ENCODE measurements at places on chromosomes 1 and 21.

DNA sequence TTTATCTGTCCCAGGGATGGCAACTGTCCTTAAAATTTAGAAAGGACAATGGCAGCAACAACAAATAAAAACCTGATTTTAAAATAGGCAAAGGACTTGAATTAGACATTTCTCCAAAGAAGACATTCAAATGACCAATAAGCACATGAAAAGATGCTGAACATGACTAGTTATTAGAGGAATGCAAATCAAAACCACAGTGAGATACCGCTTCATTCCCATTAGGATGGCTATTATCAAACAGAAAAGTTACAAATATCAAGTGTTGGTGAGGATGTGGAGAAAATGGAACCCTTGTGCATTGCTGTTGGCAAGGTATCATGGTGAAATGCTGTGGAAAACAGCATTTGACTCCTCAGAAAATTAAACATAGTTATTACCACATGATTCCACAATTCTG, 120.7 kb downstream of the CRB1 start:
- DNase-seq = no peak

DNA sequence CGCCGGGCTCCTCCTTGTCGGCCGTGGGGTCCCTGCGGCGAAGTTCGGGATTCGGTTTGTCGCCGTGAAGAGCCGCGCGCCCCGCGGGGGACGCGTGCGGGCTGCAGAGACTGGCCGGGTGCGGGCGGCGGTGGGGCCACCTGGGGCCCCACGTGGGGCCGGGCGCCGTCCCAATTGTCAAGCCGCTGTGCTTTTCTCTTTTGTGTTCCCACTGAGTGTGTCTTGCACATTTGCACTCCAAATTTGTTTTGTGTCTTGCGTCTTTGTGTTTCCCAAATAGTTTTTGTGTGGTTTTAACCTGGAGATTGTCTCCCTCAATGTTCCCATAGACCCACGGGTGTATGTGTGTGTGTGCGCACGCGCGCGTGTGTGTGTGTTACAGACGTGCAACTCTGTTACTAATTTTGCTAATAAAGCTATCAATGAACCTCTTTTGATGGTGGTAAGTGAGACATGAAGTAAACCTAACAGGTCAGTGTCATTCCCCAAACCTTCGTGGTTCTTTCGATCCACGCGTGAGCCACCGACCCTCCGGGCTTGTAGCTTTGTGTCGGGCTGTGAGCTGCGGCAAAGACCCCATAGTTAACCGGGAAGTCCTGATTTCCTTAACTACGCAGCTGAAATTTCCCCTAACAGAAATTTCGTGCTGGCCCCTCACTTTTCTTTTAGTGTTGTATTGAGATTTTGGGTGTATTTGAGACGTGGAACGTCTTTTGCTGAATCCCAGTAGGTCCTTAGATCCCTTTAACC, 708 bp downstream of the PRDM2 start:
- DNase-seq = peak; percentile 41

DNA sequence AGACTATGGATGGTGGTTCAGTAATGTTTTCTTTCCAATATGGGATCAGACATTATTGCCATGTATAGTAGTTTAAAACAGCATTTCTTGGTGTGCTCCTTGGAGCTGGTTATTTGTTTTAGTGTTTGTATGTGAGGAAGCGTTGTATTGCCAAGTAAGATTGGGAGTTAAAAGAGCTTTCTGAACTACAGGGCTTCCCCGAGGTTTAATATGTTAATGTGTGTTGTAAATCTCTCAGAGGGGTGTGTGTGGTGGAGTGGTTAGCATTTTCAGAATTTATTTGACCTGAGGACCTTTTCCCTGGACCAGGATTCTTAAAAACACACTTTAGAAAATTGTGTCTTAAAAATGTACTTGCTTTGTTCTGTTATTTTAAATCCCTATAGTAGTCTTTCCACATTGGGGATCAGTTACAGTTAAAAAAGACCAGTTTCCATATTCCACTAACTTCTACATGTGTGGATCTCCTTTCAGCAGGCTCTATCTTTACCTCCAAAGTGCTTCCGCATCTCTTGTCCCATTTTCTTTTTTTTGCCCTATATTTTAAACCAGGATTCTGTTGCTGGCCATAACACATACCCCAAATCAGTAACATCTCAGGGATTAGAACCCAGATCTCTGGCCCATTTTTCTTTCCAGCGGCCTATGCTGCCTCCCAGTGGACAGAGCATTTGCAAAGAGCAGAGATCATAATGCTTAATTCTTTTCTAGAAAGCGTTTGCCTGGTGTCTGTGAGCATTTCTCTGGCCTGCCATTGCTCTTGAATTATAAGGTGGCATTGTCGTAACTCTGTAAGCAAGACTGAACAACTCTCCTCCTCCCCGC, 58.6 kb downstream of the PBX1 start:
- DNase-seq = no peak

- DNase-seq = no peak
Measured at GRCh38 chr1:3749512-3749911, 2.7 kb upstream of the CCDC27 start.

GRCh38 chr1:170461762-170462384, 70.1 kb upstream of the GORAB start:
- no peak for DNase-seq

GRCh38 chr1:202210385-202210784, 16.8 kb downstream of the LGR6 start:
- DNase-seq = no peak

GRCh38 chr1:4010284-4010683, 110.2 kb upstream of the C1orf174 start:
- DNase-seq = no peak

- peak; percentile 7 for DNase-seq
Measured at GRCh38 chr1:40183055-40183710, 22.0 kb downstream of the RLF start.

DNA sequence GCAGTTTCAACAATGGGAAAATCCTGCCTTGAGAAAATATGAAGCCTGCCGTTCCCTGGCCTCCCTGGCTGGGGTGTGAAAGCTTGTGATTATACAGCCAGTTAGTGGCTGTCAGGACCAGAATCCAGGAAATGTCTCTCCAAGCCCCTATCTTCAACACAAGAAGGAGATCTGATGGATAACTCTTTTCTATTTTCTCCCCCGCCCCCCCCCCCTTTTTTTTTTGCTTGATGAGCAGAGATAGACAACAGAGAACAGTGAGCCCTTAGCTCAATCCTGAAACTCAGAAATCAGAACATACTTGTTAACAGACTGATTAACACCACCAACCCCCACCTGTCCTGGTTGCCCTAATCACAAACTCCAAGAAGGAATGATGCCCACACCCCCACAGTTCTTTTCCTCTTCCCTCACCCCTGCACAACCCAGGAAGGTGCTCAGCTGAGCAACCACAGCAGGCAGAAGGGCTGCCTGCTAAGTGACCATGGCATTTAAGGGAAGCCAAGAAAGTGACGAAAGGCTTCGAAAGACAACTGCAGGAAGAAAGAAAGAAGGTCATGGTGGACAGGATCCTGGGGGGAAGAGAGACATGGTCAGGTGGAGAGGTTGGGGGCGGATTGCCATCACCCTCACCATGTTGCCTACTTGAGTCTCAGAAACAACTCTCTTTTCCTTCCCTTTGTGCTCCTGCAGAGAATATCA, 12.3 kb upstream of the DENND2D start:
- DNase-seq = peak; percentile 35

- no peak for DNase-seq
Measured at GRCh38 chr1:224747578-224747977, 131.5 kb downstream of the CNIH3 start.

GRCh38 chr1:59136541-59137275, 160.2 kb upstream of the FGGY start:
- DNase-seq = peak; percentile 47

DNA sequence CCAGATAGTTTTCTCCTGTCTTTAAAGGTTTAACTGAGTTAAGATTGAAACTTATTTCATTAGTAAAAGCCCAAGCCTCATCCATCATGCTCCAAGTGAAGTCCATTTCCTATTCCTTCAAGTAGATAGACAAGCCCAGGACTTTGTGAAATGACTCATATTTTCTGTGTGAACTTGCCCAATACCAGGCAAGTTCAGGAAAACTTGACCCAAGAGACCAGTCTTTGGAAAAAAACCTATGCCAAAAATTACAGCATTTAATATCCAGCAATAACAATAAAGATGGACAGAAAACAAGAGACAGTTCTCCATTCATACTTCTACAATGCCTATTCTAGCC, 405 bp upstream of the RAB29 start:
- DNase-seq = no peak

GRCh38 chr1:64769482-64769881, 24.6 kb downstream of the RAVER2 start:
- no peak for DNase-seq

- no peak for DNase-seq
Measured at GRCh38 chr1:35915693-35916092, 15.2 kb upstream of the AGO3 start.

- DNase-seq = peak; percentile 4
Measured at GRCh38 chr1:61980561-61980960, 214.1 kb upstream of the L1TD1 start.

DNA sequence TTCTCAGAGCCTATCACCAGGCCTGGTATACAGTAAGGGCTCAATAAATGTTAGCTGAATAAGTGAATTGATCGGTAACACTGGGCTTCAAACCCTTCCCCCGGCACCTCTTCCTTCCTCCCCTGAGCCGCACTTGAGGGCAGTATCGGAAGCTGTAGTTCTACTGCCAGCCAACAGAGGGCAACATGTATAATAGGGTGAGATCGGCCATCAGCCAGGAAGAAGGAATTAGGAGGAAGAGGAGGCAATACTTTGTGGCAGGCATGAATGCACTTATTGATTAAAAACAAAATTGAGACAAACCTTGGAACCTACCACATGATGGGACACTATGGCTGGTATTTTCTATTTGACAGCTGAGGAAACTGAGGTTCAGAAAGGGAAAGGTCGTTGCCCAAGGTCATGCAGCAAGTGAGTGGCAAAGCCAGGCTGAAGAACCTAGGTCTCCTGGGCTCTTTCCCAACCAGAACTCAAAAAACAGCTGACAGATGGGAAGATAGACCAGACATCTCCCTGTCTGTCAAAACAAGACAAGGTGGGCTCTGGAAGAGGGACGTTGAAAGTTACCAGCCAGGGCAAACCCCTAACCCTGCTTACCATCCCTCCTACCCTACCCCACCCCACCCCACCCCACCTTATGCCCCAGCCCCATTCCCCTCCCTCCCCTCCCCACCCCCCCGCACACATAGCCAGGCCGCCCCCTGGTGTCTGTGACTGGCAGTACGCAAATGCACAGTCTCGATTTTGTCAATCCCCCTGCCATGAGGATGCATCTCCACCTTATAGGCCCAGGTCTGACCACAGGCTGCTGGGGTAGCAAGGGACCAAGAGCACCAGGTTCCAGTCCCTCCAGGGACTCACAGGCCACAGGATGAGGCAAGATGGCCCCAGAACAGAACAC, 107.3 kb upstream of the RUNX3 start:
- peak; percentile 81 for DNase-seq

DNA sequence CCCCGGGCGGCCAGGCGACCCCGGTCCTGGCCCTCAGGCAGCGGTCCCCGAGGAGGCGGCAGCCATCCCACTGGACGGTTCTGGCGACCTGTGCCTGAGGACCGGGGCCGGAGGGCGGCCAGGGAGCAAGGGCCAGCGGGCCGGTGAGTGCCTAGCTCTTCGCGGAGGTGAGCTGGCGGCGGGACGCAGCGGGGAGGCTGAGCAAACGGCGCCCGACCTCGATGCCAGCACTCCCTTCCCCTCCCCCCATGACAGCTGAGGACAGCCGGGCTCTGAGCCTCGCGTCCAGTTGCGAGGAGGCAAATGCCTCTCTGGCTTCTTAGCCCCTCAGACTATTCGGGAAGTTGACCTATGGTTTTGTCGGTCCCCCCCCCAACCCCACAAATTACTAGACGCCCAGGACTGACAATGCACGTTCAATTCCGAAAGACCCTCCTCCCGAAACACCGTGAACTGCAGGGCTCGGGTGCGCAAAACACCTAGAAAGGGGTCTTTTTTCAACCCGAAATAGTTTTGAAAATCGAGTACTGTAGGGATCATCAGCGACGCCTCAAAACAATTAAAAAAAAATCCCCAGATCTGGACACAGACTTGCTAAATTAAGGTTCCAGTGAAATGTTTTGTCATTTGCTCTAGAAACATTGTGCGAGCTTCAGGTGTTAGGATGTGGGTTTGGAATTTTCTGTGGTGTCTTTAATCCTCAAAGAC, 8.3 kb downstream of the CDKN2C start:
- no peak for DNase-seq

- no peak for DNase-seq
Measured at GRCh38 chr1:2256435-2257244, 28.5 kb downstream of the SKI start.

DNA sequence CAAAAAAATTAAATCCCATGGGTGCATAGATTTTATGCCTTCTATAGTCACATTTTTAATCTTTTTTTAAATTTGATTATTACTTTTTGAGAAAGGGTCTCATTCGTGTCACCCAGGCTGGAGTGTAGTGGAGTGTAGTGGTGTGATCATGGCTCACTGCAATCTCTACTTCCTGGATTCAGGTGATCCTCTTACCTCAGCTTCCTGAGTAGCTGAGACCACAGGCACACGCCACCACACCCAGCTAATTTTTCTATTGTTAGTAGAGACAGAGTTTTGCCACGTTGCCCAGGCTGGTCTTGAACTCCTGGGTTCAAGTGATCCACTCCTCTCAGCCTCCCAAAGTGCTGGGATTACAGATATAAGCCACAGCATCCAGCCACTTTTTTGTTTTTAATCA, 10.4 kb downstream of the CBR3 start:
- no peak for DNase-seq

GRCh38 chr21:15908187-15908586, 178.4 kb downstream of the USP25 start:
- DNase-seq = no peak

- no peak for DNase-seq
Measured at GRCh38 chr1:9294910-9295636, 2.4 kb downstream of the SPSB1 start.

DNA sequence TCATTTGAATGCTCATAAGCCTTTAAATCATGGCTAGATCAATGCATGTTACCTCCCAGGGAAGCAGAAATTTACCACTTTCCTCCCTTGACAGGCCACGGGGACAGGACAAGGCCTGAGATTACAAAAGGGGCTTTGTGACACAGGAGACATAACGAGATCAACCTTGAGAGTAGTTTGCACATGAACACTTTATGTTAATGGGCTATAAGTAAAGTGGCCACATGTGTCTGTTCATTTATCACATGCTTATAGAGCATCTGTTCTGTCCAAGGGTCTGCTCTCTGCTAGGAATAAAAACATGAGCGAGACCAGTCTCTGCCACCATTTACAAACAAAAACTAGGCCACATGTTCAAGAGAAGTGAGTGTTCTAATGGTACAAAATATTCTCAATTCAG, 144.1 kb upstream of the C8B start:
- no peak for DNase-seq

Data from CD14-positive monocyte (primary cell).